Left ventricle myocardium superior (tissue), 1 donor: ENCODE measurements at places on chromosomes 4 and X.

- DNase-seq: no peak
Observed at GRCh38 chr4:173056710-173057109, 111.9 kb upstream of the GALNT7 start.

GRCh38 chr4:7108660-7109059, 40.8 kb upstream of the GRPEL1 start:
- DNase-seq: no peak

- no peak for DNase-seq
Observed at GRCh38 chr4:81571105-81571504, 99.4 kb upstream of the RASGEF1B start.

- peak; percentile 83 for DNase-seq
Observed at GRCh38 chrX:96684339-96685209, at the start of gene DIAPH2. DIAPH2 (plus strand) TSS chrX:96684842.

- DNase-seq: no peak
Observed at GRCh38 chr4:139786494-139787354, 121.1 kb downstream of the MGST2 start.

DNA sequence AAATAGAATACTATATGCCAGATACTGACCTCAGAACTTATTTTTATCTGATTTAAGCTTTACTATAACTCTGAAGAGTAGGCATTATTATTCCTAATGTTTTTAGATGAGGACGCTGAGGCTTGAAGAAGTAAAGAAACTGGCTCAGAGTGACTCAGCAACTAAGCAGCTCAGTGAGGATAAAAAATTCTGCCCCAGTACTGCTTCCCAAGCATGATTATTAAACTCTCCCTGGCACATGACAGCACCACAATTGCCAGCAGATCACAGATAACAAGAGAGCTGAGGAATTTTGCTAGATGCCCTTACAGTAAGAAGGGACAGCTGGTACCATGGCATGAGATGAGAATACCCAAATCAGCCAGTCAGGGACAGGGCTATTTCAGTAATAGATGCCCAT, 219.4 kb downstream of the NKX6-1 start:
- DNase-seq: no peak

DNA sequence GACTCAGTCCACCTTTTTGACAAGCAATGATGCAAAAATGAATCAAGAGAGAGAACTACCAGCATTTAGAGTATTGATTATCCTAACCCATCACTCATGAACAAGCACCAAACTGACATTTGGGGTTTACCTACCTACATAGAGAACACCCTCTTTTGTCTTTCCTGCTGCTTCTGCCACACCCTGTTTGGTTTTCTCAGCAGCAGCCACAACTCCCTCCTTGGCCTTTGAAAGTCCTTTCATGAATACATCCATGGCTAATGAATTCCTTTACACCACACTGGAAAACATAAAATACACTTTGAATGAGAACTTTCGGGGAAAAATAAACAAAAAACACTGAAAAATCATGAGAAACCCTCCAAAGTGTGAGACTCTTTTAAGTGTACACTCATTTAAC, 1.5 kb downstream of the SNCA start:
- DNase-seq: no peak

GRCh38 chr4:119087656-119088055, 48.0 kb upstream of the MYOZ2 start:
- DNase-seq: no peak

- no peak for DNase-seq
Observed at GRCh38 chr4:98482847-98483806, 175.3 kb downstream of the TSPAN5 start.

GRCh38 chrX:132077912-132078311, 49.9 kb downstream of the FRMD7 start:
- no peak for DNase-seq

GRCh38 chrX:40960041-40960440, 125.2 kb upstream of the USP9X start:
- DNase-seq: no peak

- no peak for DNase-seq
Observed at GRCh38 chr4:15343000-15343399, 84.8 kb upstream of the C1QTNF7 start.

DNA sequence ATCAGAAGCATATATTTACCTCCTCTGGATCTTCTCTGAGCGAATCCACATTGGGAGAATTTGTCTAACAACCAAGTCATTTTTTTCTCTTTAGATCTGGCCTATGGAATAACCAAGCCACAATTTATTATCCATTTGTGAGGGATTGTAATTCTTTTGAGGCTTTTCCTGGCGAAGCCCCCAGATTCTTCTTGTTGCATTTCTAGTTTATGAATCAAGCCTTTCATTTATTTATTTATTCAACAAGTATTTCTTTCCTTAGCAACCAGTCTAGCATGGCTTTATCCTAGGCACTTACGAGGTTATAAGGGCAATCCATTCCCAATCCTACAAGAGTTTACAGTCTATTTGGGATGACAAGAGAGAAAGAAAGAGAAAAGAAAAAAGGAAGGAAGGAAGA, 18.4 kb upstream of the FNIP2 start:
- no peak for DNase-seq

- DNase-seq: no peak
Observed at GRCh38 chrX:74931214-74931613, 6.0 kb upstream of the NEXMIF start.

- no peak for DNase-seq
Observed at GRCh38 chr4:174658246-174658645, 136.0 kb upstream of the HPGD start.

DNA sequence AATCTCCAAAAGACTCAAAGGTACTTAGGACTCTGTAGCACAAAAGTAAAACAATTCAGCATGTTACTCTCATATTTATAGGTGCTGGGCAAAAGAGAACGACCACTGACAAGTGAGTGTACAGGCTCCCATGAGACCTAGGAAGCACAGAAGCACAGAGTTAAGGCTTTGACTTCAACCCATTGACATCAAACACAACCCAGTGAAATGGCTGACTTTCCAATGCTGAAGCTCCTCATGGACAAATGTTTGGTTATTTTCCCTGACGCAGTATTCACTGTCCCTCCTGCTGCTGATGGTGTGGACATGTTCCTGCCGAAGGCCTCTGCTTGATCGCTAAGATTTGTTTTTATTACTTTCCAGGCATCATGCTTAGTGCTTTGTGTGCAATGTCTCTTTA, 148.7 kb downstream of the TSPAN5 start:
- no peak for DNase-seq

- DNase-seq: no peak
Observed at GRCh38 chr4:20288047-20288650, 36.4 kb downstream of the SLIT2 start.

DNA sequence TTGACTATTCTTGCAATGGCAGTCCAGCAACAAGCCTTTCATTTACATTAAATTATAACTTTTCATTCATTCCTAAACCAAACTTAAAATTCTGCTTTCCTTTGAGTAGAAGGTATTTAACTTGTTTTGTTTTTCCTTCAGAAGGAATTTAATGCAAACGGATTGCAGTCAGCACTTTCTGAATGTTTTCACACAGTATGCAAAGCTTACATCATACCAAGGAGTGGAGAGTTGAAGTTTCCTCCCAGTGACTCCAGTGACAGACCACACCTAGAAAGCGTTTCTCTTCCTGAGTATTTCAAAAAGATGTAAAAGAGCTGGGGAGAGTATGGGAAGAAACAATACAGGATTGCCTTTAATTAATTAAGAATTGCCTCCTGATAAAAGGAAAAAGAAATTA, 8.1 kb downstream of the EPGN start:
- DNase-seq: no peak

DNA sequence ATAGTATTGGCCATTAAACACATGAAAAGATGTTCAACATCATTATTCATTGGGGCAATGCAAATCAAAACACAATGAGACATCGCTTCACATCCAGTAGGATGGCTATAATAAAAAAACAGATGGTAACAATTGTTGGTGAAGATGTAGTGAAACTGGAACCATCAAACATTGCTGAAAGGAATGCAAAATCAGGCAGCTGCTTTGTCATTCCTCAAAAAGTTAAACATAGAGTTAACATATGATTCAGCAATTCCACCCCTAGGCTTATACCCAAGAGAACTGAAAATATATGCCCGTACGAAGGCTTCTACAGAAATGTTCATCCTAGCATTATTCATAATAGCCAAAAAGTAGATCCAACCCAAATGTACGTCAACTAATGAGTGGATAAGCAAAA, 144.0 kb upstream of the NAP1L5 start:
- no peak for DNase-seq

DNA sequence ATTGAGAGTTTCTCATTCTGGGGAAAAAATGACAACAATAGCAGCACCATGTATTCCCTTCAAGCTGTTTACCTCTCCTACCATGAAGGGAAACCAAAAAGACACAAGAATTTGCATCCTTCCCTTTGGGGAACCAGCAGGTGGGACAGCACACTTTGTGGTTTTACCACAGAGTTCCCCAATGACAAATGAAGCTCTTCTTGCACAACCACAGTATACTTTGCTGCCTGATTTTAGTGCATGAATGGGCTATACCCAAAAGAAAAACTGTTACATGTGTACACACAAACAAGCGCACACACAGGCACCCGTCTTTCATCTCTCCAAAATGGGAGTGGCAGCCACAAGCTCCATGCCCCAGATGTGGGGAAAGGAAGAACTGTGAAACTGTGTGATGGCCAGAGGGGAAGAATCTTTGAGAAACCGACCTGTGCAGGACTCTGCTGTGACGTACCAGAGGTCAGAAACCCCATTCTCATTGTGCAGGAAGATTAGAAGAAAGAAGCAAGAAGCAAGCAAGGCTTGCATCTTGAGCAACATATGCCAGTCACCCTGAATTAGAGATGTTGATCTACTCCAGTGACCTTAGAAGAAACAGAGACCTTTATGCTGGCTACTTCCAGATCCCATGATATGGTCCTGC, 2.7 kb upstream of the MAML3 start:
- no peak for DNase-seq

DNA sequence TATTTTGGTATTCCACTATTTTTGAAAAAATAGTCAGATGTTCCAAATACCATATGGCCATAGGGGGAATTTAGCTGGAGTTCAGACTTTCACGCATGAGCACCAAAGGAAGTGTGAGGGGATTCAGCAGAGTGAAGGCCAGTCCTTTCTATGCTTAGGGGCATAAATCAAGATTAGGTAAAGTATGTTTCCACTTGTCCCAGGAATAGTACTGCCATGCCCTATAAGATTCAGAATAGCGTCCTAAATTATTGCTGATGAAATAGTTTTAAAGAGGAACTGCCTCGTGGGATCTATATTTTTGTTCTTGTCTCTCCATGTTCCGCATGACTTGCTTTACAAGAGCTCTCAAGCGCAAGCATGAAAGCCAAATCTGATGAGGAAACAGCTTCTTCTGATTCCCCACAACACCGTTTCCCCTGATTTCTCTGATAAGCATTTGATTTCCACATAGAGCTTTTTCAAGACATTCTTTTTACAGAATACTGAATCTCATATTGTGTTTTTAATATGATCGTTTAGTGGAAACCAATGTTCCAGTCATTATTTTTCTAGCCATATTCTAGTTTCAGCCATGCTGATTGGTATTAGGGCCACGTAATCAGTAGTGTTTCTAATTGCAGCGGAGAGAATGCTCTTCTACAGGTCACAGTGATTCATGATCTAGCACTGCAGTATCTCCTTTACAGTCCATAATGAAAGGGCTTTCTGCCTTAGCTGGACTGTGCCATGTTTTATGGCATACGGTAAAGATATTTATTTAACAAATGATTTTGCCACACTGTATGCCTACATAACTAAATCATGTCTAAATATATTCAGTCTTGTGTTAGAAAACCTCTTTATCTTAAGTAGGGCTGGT, 492.3 kb downstream of the CENPC start:
- no peak for DNase-seq
